ENCODE measurements at places on chromosomes 16 and 17.
A peak's percentile ranks its signal among the peaks of the same experiment; 100 is the strongest.

DNA sequence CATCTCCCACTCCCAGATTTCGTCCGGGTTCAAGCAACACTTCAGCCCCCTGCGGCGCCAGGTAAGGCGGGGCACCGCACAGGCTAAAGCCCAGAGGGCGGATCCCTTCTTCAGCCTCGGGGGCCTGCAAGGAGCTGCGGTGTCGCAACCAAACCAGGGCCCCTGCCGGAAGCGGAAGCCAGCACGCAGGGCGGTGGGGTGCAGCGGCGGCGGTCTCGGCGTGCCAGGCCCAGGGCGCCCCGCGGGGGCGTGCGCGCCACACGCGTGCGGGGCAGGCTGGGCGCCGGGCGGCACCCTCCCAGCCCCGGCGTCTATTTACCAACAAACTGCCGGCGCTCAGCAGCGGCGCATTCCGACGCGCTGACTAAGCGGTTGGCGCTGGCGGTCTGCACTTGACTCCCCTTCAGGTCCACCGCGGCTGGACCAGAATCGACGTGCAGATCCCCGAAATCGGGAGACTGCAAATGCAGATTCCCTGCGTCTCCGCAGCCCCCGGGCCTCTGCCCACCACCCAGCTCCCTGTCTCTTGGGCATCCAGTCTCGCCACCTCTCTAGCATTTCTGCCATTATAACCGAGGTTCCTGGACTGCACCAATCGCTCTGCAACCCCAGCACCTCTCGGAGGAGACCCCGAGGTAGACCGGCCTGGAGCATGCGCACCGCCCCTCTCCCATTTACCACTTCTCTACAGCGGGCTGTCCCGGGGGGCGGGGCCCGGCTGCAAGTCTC, 421 bp upstream of the DLX4 start:
- DNase-seq: peak; percentile 84

GRCh38 chr16:68776821-68777485, 39.9 kb downstream of the CDH1 start:
- DNase-seq: peak; percentile 32

- peak; percentile 91 for DNase-seq
These were observed 28.1 kb upstream of the LGALS9 start for GRCh38 chr17:27602721-27603420.

DNA sequence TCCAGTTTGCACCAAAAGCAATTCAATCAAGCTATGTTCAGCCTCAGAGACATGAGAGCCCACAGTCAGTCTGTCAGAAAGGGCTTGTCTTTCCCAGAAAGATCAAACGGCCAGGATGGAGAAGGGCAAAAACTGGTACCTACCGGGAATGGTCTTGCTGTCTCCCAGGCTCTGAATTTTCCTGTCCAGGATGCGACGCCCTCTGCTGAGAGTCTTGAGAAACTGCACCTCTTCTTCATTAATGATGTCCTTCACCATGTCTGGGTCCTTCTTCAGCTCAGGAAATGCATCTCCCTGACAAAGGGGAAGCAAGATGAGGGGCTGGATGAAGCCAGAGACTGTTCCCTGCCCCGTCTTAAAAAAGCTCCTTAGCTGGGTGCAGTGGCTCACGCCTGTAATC, 15.8 kb upstream of the EXOSC6 start:
- no peak for DNase-seq

GRCh38 chr17:65472666-65473309, 88.7 kb downstream of the AXIN2 start:
- no peak for DNase-seq

GRCh38 chr16:84848986-84849634, 29.3 kb downstream of the CRISPLD2 start:
- DNase-seq: no peak

GRCh38 chr17:36850790-36851189, 86.5 kb upstream of the LHX1 start:
- DNase-seq: no peak
